ENCODE measurements at places on chromosomes 12 and 14.

- DNase-seq, result no peak
These were observed 145.0 kb downstream of the RIMBP2 start for GRCh38 chr12:130571089-130571488.

DNA sequence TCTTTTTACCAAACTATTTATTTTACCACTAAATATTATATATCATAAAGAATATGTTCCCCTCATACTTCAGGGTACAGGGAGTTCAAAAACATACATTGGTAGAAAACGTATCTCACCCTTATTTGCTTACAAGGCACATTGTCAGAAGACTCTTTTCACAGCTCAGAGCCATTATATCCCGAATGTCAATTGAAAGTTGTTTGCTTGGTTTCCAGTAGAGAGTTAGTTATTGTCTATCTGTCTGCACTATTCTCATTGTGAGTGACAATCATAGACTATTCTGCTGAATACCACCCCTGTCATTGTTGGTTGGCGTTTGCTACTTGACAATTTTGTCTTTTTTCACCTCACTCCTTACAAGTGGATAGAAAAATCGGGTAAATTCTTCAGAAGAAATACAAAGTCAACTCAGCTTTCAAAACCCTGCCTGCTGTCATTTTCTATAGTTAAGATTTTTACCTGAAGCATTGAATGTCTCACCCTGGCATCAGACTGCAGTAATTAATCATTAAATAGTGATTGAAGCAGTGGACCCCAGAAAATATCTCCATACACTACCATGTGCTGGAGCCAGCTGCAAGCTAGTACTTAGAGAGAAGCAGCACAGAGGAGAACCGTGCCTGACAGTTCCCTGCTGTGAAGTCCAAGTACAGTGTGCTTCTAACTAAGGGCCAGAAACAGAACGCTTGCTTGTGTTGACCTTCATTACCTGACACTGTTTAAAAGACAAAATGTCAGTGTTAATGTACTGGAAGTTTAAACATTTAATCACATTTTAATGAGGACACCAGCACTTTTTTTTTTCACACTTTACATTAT, 510.6 kb downstream of the RERGL start:
- no peak for DNase-seq

- no peak for DNase-seq
These were observed 41.9 kb downstream of the PSMA6 start for GRCh38 chr14:35333797-35334743.

DNA sequence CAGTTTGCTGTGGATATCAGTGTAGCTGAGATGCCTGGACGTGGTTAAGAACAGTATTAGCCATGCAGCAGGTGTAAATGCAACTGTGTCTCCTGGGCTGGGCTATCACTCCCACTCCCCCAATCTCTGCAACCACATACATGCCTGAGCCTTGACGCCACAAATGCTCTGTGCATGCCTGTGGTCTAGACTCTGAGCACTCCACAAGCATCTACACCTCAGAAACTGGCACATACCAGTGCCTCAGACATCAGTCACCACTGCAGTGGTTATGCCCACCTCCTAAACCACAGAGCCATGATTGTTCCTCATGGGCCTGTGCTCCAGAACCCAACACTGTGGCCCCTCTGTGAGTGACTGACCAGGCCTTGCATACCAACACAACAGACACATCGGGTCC, 226.8 kb upstream of the ALG10 start:
- no peak for DNase-seq

- DNase-seq, result peak; percentile 16
These were observed 2.6 kb downstream of the SIX4 start for GRCh38 chr14:60721326-60722106.

Data from A549 (cell line).